ENCODE measurements at places on chromosomes 12 and 14.

DNA sequence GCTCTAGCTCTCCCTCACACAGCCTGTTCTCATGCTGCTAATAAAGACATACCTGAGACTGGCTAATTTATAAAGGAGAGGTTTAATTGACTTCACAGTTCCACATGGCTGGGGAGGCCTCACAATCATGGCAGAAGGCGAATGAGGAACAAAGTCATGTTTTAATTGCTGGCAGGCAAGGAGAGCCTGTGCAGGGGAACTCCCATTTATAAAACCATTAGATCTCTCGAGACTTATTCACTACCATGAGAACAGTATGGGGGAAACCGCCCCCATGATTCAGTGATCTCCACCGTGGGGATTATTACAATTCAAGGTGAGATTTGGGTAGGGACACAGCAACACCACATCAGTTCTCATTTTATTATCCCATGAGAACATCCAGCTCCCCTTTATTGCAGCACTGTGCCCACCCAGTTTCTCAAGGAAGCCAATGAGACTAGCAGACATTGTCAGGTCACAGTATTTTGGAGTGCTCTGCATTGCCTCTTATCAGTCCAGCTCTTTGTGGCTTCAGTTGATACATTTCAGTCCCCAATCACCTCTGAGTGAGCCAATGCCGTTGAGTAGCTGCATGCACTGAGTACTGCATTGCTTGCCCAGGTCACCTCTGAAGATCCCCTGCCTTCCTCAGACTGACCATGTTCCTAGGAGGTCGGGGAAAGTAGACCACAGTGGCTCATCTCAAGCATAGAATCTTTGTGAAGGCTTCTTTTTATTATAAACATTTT is 131.2 kb downstream of the CRADD start:
- DNase-seq: no peak

DNA sequence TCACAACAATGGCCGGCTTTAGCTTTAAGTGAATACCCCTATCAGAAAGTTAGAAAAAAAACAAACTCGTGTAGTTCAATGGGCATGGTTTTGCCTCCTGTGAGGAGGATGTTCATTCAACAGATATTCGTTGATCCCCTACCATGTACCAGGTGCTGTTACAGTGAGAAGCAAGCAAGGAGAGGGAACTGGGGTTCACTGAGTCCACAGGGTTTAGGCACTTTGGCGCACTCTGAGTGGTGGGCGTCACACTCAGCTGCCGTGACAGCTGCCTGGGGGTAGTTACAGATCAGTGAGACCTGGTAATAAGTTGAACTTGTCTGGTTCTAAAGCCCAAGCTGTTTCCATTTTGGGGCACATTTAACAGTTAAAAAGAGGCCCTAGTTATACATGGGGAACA is 74.2 kb downstream of the PAPOLA start:
- DNase-seq: no peak

- no peak for DNase-seq
These were observed 354.2 kb upstream of the ATP2B1 start for GRCh38 chr12:90062799-90063198.

- DNase-seq: no peak
These were observed 4.8 kb upstream of the PLEK2 start for GRCh38 chr14:67416810-67417209.

DNA sequence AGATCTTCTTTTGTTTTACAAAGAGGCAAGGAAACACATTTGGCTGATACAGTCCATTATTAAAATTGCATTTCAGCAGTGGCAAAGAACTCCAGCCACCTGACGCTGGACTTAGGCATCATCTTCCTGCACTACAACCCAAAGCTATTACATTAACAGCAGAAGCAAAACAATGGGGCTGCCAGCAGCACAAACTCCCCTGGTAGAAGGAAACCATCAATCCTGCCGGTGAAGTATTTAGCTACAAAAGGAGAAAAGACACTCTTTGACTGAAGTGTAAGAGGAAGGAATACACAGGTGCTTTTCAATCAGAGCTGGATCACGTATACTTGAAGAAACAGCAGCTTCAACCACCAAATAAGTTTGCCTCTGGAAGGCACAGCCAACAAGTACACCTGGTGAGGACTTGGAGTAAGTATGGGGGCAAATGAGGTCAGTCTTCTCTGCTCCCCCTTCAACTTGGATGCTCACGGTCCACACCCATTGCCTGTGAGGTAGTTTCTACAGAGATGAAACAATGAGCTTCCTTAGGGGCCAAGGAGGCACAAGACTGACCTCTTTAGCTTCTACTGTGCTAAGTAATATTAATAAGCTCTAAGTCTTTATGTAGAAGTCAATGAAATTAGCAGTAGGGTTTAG is 125.9 kb upstream of the FOXN3 start:
- no peak for DNase-seq

GRCh38 chr12:132178316-132178715 is 34.1 kb downstream of the NOC4L start:
- no peak for DNase-seq

- no peak for DNase-seq
These were observed 72.8 kb upstream of the SAV1 start for GRCh38 chr14:50740856-50741255.

GRCh38 chr14:22753586-22753985 is 12.9 kb upstream of the OXA1L start:
- no peak for DNase-seq

Data from cerebellum (tissue), 4 donors.